ENCODE measurements at places on chromosomes 7 and 10.

GRCh38 chr7:156590212-156590611 lies 50.4 kb upstream of the RNF32 start:
- no peak for DNase-seq

GRCh38 chr7:49763791-49764190 lies 9.6 kb upstream of the VWC2 start:
- no peak for DNase-seq

DNA sequence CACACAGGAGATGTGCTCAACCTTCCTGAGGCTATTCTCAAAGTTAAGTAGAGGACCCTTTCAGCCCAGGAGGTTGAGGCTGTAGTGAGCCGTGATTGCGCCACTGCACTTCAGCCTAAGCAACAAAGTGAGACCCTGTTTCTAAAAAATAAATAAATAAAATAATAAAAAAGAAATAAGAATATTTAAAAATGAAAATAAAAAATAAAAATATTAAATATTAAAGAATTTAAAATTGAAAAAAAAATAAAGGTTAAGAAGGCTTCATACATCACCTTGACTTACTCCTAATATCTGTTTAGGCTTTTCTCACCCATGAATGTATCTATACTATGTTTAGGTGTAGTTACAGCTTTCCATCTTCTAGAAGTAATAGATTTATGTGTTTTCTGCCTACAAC lies 187.5 kb upstream of the AGK start:
- DNase-seq, result no peak

GRCh38 chr10:104895981-104896380 lies 254.9 kb downstream of the SORCS3 start:
- DNase-seq, result no peak

DNA sequence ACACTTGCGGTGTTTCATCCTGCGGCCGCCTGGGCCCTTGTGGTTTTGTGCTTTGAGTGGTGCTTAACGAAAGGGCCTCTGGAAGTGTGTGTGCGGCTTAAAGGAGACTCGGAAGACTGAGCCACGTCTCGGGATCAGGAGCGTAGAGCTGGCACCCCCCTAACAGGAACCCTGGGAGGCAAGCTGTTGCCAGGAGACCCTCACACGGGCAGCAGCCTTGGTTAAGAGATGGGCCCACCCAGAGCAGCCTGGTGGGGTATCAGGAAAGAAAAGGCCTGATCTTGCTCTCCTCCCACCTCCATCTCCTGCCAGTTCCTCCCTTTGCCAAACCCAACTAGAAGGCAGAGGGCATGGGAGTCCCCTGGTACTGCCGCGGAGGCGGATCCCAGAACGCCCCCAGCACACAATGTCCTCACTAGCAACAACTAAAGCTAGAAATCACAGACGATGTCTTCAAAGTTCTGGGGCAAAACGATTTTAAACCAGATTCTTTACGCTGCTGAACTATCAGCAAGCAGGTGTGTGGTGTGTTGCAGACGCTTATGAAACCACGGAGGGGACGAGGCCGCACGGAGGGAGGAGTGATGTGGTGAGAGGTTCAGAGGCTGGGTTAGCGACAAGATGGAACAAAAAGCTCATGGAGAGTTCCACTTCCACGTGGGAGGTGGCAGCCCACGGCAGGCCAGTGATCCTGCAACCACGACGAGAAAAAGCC lies 67.0 kb upstream of the INPP5A start:
- no peak for DNase-seq

DNA sequence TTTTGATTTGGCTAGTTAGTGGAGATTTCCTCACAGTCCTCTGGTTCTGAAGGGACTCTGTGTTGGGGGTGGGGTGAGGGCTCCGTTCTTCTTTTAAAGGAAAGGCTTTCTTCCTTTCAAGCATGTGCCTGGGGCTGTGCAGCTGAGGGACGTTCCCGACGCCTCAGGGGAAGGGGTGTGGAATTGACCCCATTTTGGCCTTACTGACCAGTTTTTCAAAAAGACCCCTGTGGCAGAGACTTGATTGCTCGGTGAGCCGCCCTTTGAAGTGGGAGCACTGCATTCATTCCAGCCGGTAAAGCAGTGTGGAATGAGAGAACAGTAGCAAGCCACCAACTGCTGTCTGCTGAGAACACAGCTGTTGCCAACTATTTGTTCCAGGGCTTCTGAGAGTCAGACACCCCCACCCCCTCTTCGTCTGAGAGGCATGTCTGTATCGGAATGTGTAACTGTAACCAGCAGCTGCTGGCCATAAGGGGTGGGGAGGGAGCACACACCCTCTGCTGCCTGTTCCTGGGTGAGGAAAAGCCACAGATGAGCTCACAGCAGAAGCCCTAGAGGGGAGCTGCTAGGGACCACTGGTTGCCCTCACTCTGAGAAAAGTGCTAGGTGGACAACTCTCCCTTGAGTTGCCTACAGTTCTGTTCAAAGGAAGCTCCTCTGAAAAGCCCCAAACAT lies 33.2 kb downstream of the WBP1L start:
- DNase-seq, result no peak

GRCh38 chr10:45456822-45457221 lies 82.8 kb downstream of the ALOX5 start:
- no peak for DNase-seq

DNA sequence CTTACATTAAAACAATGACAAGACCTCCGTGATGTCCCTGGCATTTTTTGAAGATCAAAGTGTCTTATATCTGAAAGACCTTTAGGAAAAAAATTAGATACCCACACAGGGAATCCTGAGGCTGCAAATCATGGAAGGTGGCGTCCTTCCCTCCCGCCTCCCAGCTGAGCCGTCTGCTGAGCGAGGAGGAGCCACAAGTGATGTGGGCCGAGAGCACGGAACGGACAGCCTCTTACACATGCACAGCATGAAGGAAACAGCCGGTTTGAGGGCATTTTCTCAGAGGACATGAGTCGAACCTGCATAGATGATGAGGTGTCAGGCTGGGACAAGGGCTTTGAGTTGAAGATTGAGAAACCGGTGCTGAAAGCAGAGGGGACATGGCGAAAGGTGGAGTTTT lies 163.3 kb downstream of the ADARB2 start:
- DNase-seq, result no peak

GRCh38 chr10:63885156-63885555 lies 364.0 kb downstream of the REEP3 start:
- no peak for DNase-seq

DNA sequence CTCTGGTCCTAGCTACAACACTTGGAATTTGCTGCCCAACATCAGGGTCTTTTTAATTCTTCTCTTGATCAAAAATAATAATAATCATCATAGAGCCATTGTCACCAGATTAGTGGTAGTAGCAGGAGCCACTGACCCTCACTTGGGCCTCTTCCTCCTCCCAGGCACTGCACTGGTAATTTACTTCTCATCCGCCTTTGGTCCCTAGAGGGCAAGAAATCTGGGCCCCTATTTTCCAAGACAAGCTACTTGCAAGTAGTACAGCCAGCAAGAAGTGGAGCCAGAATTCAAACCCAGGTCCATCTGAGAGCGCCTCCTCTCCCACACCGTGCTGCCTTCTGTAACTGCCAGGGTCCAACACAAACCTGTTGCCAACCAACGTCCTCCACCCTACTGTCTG lies 121.2 kb downstream of the SPDYE5 start:
- DNase-seq, result no peak

Data from CD14-positive monocyte (primary cell).